CD8-positive, alpha-beta T cell (primary cell): ENCODE measurements at places on chromosomes 11 and 22.

GRCh38 chr11:127074151-127074761, 73.7 kb upstream of the KIRREL3 start:
- no peak for DNase-seq

- DNase-seq: no peak
These were observed 56.4 kb upstream of the CTTN start for GRCh38 chr11:70341881-70342429.

GRCh38 chr22:24512043-24512442, 16.9 kb downstream of the UPB1 start:
- no peak for DNase-seq

DNA sequence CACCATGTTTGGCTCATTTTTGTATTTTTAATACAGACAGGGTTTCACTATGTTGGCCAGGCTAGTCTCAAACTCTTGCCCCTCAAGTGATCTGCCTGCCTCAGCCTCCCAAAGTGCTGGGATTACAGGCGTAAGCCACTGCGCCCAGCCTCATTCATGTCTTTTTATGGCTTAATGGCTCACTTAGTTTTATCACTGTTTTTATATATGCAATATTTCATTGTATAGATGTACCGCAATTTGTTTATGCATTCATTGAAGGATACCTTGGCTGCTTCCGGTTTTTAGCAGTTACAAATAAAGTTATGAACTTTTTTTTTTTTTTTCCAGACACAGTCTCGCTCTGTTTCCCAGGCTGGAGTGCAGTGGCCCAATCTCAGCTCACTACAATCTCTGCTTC, 5.5 kb upstream of the TCN2 start:
- no peak for DNase-seq
